ENCODE measurements at places on chromosomes 2 and 18.

- no peak for DNase-seq
These were observed 46.7 kb downstream of the L3MBTL4 start for GRCh38 chr18:6368017-6368416.

- no peak for DNase-seq
These were observed 9.1 kb downstream of the MSTN start for GRCh38 chr2:190053426-190053825.

DNA sequence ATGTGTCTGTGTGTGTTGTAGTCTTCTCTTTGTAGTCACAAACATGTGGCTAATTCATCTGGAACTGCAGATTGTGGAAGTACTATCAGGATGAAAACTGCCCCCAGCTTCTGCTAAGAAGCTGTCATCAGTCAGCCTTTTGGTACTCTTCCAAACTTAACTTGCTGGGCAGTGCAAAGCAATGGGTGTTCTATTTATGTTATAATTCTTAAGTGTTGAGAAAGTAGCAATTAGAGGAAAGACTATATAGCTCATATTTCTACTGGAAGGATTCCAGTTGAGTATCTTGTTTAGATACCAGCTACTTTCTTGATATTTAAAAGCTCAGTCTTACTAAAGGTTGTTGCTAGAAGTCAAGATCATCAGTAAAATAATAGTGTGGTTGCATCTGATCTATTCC, 52.1 kb downstream of the SLC38A11 start:
- no peak for DNase-seq

- no peak for DNase-seq
These were observed 110.4 kb downstream of the MAP2 start for GRCh38 chr2:209534228-209534627.

GRCh38 chr2:16777123-16777870, 111.7 kb upstream of the CYRIA start:
- DNase-seq: no peak

- no peak for DNase-seq
These were observed 108.5 kb upstream of the RND3 start for GRCh38 chr2:150595803-150596470.

- no peak for DNase-seq
These were observed 406.2 kb upstream of the CWC22 start for GRCh38 chr2:180413336-180413735.

DNA sequence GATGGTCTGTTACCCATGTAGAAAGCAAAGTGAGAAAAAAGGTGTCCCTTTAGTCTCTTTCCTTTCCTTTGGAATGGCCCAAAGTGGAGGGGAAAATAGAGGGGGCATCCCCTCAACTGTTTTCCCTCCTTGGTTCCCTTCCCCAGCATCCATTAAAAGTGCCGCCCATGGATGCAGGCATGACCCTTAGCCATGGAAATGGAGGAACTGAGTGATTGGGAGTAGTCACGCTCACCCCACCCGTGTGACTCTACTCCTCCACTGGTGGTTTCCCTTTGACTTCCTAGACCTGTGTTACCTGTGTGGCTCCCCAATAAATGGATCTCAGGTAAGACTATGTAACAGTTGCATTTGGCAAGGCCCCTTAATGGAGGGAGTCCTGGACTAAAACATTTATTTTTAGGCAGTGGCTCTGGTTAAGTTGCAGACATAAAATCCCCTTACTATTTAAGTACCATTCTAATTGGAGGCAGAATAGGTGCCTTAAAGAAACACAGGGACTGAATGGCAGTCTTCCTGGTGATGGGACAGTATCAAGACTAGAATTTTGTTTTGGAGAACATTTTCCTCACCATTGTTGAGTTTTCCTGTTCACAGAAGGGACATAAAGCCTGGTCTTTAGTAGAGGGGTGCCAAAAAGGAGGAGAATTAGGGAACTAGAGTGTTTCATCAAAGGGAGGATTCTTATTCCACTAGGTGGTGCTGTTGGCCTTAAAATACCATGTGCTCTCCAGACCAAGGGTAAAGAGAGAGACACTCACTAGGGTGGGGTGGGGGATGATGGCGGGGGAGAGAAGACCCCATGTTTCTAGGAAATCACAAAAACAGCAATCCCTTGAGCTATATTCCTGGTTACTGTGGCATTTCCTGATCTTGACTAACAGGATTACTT, 25.7 kb upstream of the PLA2R1 start:
- DNase-seq: no peak
